Hematopoietic multipotent progenitor cell treated with erythropoietin and hydrocortisone succinate and interleukin-3 and kit ligand, for 6 days (in vitro differentiated cells): ENCODE measurements at places on chromosomes 7 and 10.

GRCh38 chr7:136086712-136087111 lies 109.6 kb upstream of the MTPN start:
- no peak for DNase-seq

GRCh38 chr10:121497513-121498470 lies 100.5 kb downstream of the FGFR2 start:
- DNase-seq: no peak

DNA sequence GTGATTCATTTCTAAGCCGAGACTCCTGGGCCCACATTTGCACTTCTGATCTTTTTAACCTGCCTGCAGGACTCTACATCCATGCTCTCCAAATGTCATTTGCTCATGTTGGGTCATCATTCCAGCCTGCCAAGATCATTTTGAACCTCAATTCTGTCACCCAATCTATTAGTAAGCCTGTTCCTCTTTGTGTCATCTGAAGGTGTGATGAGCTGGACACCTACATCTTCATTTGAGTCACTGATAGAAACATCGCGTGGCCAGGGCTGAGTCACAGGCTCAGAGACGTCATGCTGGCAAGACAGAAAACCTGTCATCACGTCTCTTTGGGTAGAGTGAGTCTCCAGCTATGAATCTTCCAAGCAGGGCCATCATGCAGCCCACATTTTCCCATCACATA lies 65.3 kb upstream of the SLF2 start:
- DNase-seq: no peak

DNA sequence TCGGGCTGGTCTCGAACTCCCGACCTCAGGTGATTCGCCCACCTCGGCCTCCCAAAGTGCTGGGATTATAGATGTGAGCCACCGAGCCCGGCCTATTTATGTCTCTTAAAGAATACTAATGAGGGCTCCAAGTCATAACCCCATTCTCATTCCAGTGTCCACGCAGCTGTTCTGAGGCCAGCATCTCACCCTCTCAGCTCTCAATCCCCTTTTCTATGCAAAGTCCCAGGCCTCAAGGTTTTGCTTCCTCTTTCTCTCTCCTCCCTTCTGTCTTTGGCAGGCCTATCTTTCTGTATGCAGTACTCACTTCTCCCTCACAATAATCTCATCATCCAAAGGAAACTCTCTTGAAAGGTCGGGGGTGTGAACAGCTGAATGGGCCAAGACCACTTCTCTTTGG lies 28.0 kb upstream of the VSIR start:
- peak; percentile 54 for DNase-seq

DNA sequence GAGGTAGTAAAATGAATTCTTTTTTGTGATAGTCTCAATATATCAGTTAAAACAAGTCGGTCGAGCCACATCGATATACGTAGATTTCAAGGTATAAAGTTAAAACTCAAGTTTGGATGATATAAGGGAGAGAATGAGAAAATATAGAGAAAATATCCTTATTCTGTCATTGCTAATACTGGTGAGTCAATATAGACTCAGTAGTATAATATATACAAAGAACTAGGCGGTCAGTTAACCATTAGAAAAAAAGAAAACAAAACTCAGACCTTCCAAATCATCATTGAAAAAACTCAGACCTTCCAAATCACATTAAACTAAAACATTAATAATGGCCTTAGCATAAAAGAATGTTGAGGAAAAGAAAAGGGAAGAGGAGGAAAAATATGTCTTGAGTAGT lies 817.1 kb upstream of the IGFBP3 start:
- no peak for DNase-seq

GRCh38 chr10:44860811-44861736 lies 50.1 kb upstream of the TMEM72 start:
- DNase-seq: no peak

DNA sequence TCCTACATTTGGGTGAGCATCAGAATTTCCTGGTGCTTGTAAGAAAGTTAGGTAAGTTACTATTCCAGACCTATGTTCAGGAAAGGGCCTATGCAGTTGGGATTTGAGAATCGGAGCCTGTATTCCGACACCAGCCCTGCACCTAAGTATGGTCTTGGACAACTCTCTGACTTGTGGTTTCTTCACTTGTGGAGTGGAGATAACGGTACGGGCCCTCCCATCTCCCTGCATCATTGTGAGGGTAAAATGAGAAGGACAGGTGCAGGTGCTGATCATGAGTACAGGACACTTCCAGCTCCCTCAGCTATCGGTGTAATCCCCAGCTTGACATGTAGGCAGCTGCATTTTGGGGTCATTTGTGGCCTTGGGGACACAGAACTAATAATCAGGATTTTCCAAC lies 138.3 kb upstream of the NAMPT start:
- no peak for DNase-seq
